ENCODE measurements at places on chromosomes 11 and 22. TPM values are rescaled to one million over a fixed set of nuclear protein-coding genes. Genes with fewer than 3 reads are reported as not detected.

GRCh38 chr11:86916330-86916729, 38.9 kb downstream of the FZD4 start:
- H3K27ac ChIP-seq = no peak overlapping the region
- no peak overlapping the region for H3K4me3 ChIP-seq
- H3K27me3 ChIP-seq = no peaks in the 10 kb centered on the region
- no peaks in the 10 kb centered on the region for H3K36me3 ChIP-seq
- no peak for DNase-seq

DNA sequence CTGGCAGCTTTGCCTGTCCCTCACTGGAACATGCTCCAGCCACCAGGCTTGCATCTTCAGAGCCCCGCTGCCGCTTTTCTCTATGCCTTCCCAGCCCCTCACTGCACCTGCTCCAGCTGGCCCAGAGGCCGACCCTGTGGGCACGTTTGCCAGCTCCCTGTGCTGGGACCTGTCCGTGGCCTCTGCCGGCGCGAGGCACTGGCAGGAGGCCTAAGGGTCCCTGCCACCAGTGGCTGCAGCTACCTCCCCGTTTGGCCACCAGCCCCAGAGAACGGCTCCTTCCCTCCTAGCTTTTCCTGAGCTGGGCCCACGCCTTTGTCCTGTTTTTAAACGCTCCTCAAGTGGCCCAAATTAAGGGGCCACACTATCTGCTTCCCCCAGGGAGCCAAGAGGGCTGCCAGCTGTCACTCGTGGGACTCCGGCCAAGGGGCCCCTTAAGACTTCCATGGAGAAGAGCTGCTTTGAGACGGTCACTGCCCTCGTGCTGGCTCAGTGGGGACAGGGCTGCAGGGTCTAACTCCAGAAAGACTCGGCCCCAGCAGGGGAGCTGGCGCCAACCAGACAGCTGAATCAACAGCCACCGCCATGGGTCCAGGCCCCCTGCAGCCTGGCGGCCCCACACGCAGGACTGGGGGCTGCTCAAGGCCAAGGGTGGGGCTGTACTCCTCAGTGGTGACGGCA, 24.6 kb upstream of the WNT7B start:
- H3K27me3 ChIP-seq = no peaks in the 10 kb centered on the region
- no peak for DNase-seq
- no peaks in the 10 kb centered on the region for H3K4me1 ChIP-seq
- no peaks in the 10 kb centered on the region for H3K36me3 ChIP-seq

CD248 gene
- total RNA-seq = 3.7 TPM

DNA sequence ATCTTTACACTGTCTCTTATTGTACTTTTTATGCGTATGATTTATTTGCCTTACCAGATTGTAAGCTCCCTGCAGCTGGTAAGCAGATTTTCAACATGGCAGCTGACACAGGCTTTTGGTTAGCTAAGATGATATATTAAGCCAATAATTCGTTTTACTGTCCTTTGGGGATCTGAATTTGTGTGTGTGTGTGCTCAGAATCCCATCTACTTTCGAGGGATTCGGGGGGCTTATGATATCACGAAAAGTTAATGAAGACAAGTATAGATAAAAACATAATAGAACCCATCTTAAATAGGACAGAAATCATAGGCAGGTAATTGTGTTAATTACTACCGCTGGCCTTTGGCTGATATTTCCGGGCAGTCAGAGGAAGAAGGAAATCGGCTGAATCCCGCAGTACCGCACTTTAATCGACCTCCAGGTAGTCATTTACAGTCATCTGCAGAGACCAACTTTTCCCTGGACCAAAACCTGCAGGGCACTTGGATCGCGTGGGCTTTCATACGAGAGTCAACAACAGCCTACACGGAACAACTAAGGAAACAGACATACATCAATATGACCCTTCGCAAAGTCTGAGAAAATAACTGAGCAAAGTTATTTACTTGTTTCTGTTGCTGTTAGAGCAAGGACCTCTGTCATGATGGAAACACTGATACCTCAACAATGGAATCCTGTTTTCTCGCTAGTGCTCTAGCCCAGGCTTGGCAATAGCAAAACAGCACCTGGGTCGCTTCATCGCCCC, 802 bp downstream of the KBTBD3 start:
- H3K4me3 ChIP-seq = peak overlapping the region; percentile 82
- DNase-seq = no peak
- no peaks in the 10 kb centered on the region for H3K27me3 ChIP-seq
- H3K4me1 ChIP-seq = no peaks in the 10 kb centered on the region

FGF4 gene
- 2.0 TPM for total RNA-seq

MRGPRE gene
- not detected for total RNA-seq

GRCh38 chr11:73598719-73599379, 937 bp upstream of the FAM168A start:
- H3K27me3 ChIP-seq = no peaks in the 10 kb centered on the region
- H3K36me3 ChIP-seq = no peaks in the 10 kb centered on the region
- no peak overlapping the region for H3K27ac ChIP-seq
- DNase-seq = no peak
- peak overlapping the region; percentile 90 for H3K4me3 ChIP-seq

- DNase-seq = no peak
- peak overlapping the region; percentile 79 for H3K4me3 ChIP-seq
- H3K27ac ChIP-seq = no peak overlapping the region
- no peaks in the 10 kb centered on the region for H3K27me3 ChIP-seq
- H3K36me3 ChIP-seq = no peaks in the 10 kb centered on the region
These were observed 1.5 kb downstream of the SIDT2 start for GRCh38 chr11:117180020-117180419.

LRFN4 gene
- 64.3 TPM for total RNA-seq

DNA sequence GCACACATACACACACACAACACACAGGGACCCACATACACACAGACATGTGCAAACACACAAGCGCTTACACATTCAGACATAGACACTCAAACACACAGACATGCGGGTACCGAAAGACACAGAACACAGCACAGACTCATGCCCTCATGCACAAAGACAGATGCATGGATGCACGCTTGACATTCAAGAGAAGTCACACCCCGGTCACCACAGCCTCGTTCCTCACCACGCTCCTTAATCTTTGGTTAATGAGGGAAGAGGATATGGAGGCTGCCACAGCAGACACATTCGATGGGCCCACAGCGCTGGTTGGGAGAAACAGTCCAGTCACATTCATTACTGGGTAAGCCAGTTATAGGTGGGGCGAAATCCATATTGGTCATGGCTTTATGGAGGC, 51.9 kb upstream of the EIF3D start:
- H3K27me3 ChIP-seq = no peaks in the 10 kb centered on the region
- H3K4me3 ChIP-seq = no peak overlapping the region
- H3K36me3 ChIP-seq = no peaks in the 10 kb centered on the region
- DNase-seq = no peak

- no peaks in the 10 kb centered on the region for H3K36me3 ChIP-seq
- H3K27ac ChIP-seq = no peak overlapping the region
- no peak overlapping the region for H3K4me3 ChIP-seq
These were observed 55.7 kb downstream of the APIP start for GRCh38 chr11:34860518-34860917.

DNA sequence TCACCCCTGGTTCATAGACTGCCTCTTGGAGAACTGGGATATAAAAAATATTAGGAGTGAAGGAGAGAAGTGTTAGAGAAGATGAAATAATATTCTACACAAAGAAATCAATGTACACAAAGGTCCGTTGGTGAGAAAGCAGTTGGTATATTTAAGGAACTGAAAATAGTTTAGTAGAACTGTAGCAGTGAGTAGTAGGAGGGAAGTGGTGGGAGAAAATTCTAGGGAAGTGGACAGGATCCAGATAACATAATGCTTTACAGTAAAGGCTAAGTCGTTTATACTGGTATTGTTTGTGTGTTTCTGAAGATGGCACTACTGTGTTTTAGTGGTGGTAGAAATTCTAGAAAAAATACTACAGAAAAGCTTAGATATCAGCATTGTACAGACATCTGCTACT, 120.8 kb upstream of the CHORDC1 start:
- DNase-seq = no peak
- no peak overlapping the region for H3K4me3 ChIP-seq
- no peaks in the 10 kb centered on the region for H3K27me3 ChIP-seq
- H3K36me3 ChIP-seq = no peaks in the 10 kb centered on the region
- no peaks in the 10 kb centered on the region for H3K4me1 ChIP-seq

GRCh38 chr11:45649544-45650165, 15.8 kb downstream of the CHST1 start:
- H3K4me3 ChIP-seq = no peak overlapping the region
- no peak overlapping the region for H3K27ac ChIP-seq
- no peaks in the 10 kb centered on the region for H3K36me3 ChIP-seq
- peaks cover 5% of the 10 kb centered on the region for H3K4me1 ChIP-seq
- peaks cover 2% of the 10 kb centered on the region for H3K27me3 ChIP-seq

- DNase-seq = peak; percentile 84
- peak within 1 kb of the TSS; percentile 74 for H3K4me3 ChIP-seq
- H3K4me1 ChIP-seq = peaks cover 17% of the 10 kb centered on the region
- no peaks in the 10 kb centered on the region for H3K36me3 ChIP-seq
- H3K27me3 ChIP-seq = no peaks in the 10 kb centered on the region
These were observed at the start of gene ACTN3 for GRCh38 chr11:66546368-66546965. Gene ACTN3, plus strand, starts transcription at chr11:66546903. Its CDS starts 35 bp downstream, at chr11:66546938.

DNAJB7 gene
- not detected for total RNA-seq

DNA sequence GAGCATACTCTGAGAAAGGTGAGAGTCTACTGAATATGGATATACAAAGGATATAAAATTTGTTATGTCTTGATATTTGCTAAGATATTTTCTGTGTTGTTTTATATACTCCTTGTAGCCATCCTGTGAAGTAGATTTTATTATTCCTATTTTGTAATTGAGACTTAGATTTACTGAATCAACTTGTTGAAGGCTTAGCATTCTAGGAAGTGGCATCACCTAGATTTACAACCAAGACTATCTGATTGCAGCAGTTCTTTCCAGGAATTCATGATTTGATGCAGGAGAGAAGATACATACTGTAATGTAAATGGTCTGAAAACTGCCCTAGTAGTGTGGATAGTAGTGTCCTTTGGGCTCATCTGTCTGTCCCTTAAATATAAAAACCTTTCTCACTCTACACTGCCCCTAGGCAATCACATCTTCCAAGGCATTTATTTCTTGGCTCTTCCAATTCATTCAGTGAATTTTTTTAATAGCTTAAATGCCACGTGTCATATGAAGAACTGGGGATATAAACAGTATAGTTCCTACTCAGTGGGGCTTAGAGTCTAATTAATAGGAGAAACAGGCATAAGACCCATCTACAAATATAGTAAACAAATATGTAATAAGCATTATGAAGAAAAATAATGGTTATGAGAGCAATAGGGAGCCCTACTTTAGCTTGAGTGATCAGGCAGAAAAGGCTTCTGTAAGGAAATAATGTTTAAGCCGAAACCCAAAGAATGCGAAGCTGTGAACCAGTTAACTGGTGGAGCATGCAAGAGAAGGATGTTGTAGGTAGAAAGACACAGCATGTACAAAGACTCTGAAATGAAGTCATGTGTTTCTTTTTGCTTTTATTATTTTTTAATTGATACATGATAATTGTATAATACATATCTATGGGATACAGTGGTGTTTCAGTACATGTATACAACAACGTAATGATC, 13.6 kb downstream of the IPO7 start:
- H3K4me3 ChIP-seq = no peak overlapping the region
- no peak overlapping the region for H3K27ac ChIP-seq
- H3K36me3 ChIP-seq = no peaks in the 10 kb centered on the region
- H3K4me1 ChIP-seq = peaks cover 3% of the 10 kb centered on the region

ARHGAP42 gene
- 33.3 TPM for total RNA-seq

FOLR3 gene
- not detected for total RNA-seq

GRCh38 chr22:25774575-25775026, 32.6 kb downstream of the MYO18B start:
- no peaks in the 10 kb centered on the region for H3K27me3 ChIP-seq
- no peak overlapping the region for H3K27ac ChIP-seq
- H3K4me3 ChIP-seq = no peak overlapping the region
- no peaks in the 10 kb centered on the region for H3K36me3 ChIP-seq
- DNase-seq = peak; percentile 86

MS4A3 gene
- not detected for total RNA-seq
